Occipital lobe (tissue), 3 donors: ENCODE measurements at places on chromosomes 16 and 17.

DNA sequence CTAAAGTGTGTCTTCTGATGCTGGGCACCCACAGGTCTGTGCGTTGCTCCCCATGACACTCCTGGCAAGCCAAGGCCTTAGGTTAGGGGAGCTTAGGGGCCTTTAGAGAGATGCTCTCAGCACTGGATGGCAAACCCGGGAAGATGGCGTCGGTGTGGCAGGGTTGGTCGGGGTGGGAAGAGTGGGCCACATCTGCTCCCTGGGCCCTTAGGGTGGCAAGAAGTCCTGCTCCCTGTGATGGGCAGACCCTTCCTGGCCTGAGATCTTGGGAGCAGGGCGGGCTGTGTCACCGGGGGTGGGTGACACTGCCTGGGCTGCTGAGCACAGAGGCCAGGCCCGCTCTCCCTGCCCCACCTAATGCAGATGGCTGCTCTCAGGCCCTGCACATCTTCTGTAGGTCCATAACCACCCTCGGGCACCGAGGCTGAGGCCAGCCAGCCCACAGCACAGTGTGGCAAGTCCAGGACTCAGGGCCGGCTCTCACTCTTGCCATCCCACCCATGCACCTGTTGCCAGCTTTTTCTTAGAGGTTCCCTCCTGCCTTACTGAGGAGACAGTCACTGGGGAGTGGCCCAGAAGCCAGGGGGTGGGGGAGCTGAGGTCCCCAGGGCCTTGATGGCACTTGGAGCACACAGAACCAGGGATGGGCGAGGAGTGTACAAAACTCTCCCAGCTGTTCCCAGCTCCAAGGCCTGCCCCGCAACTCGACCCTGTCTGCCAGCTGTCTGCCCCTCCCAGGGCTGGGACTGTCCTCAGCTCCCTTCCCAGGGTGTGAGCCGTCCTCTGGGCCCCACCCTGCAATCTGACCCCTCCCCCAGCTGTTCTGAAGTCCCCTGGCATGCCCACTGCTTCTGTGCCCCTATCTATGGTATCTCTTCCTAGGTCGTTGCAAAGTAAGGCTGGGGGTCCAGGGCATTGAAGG is 4.4 kb upstream of the MTSS2 start:
- DNase-seq: no peak

DNA sequence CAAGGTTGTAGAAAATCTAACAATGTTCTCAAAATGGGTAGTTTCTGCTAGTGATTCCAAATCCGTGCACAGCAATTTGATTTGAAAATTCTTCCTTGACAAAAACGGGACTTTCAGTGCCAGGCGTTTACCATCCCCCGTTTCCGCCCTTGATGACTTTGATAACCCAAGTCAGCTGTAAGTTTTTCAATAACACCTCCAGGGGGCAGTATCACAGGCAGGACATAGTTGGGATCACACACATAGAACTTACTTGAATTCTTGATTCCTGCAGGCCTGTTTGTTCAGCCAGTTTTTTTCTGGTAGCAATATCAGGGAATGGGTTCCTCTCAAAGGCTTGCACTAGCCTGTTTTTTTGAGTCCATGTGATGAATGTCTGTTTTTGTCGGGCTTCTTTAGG is 5.6 kb downstream of the DUXB start:
- no peak for DNase-seq

DNA sequence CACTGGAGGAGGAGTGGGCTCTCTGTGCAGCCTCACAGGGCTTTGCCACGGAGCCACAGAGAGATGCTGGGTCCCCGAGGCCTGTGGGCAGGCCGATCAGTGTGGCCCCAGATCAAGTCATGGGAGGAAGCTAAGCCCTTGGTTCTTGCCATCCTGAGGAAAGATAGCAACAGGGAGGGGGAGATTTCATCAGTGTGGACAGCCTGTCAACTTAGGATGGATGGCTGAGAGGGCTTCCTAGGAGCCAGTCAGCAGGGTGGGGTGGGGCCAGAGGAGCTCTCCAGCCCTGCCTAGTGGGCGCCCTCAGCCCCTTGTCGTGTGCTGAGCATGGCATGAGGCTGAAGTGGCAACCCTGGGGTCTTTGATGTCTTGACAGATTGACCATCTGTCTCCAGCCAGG is 3.9 kb downstream of the NXPH3 start:
- no peak for DNase-seq

DNA sequence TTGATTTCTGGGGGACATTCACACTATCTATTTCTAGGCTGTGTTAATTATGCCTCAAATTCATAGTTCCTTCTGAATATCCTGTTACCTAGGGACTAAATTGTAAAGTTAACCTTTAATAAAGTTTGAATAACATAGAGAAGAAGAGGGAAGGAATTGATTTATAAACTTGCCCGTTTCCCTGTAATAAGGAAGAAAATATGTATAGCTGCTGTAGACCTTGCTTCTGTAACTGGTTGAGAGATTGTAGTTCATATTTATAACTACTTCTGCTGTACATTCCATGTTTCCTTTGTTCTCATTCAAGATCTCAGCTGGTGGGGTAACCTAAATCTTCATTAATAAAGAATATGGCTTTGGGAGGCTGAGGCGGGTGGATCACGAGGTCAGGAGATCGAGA is 19.2 kb downstream of the NF1 start:
- DNase-seq: no peak

- no peak for DNase-seq
These were observed 10.2 kb downstream of the TEX2 start for GRCh38 chr17:64252831-64253230.

- peak; percentile 53 for DNase-seq
These were observed 15.0 kb downstream of the HASPIN start for GRCh38 chr17:3738562-3739295.
